Right lung (tissue), 10 donors: ENCODE measurements at places on chromosomes 5 and 9. TPM values are rescaled to one million over a fixed set of nuclear protein-coding genes. Genes with fewer than 3 reads are reported as not detected.

- DNase-seq: peak; percentile 56
Measured at GRCh38 chr5:32076699-32077695, 97.1 kb downstream of the GOLPH3 start.

PAPPA gene
- polyA plus RNA-seq: 0.73 TPM

- DNase-seq: no peak
Measured at GRCh38 chr5:572398-573019, 39.6 kb upstream of the CEP72 start.

DNA sequence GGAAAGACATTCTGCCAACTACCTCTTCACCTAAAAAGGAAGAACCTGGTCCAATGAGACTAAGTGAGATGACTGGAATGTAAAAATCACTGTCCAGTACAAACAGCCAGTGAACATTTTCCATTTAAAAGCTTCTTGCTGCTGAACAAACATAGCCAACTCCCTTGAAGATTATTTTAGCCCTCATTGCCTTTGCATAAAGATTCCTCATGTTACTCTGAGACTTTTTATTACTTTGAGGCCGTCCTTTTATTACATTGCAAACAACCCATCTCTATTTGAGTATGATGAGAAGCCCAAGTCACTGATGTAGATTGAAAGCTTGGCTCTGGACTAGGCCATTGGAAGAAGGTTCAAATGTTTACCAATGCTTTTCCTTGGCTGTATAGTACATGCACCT is 649.8 kb downstream of the CETN3 start:
- DNase-seq: no peak

DNA sequence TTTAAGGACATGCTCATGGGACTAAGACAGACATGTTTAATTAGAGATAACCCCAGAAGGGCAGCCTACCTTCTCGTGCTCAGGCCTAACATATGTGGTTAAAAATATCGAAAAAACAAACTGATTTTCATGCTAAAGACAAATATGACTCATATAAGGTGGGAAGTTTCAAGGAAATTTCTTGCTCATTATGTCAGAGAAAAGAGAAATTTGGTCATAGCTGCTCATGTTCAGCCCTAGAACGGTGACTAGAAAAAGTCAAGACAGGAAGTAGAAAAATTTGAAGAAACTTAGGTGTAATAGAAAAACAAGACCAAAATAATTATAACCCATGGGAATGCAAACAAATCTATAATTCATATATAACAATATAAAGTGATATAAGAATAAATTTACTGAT is 120.6 kb downstream of the PRDM9 start:
- no peak for DNase-seq

DNA sequence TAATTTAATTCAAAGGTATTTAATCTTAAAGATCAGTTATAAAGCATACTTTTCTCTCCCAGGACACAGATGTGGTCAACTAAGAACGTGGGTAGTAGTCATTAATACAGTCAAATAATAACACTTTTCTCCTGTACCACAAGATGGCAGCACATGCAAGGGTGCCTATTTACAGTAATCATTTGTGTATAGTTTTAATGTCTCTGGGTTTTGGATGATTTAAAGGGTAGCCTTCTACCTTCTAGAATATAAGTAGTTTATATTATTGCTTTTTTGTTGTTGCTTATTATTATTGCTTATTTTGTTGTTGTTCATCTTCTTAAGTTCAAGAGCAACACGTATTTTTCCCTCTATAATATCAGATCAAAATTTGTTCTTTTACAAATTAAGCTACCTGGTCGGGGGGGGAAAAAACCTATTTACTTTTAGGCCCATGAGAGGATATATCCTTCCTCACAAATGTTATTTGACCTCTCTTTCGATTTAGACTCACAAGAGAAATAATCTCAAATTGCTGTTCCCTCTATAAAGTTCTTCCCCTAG is 59.6 kb upstream of the SLC27A6 start:
- peak; percentile 53 for DNase-seq

SLC6A18 gene
- not detected for polyA plus RNA-seq

C1QTNF3 gene
- 22.3 TPM for polyA plus RNA-seq

DNA sequence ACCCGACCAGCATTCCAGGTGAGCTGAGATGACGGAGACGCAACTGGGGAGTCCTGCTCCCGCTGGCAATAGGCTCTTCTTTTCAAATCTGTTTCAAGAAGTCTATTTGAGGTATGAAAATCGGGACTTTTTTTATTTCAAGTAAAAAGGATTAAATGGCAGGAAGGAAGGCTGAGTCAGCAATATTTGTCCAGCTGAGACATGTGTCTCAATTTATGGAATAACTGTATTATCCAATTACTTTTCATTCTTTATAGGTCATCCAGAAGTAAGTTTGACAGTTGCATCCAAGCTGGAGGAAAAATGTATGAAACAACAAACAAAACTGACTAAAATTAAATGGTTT is 221.1 kb downstream of the NR2F1-AS1 start:
- DNase-seq: no peak

GMCL2 gene
- polyA plus RNA-seq: not detected

DNA sequence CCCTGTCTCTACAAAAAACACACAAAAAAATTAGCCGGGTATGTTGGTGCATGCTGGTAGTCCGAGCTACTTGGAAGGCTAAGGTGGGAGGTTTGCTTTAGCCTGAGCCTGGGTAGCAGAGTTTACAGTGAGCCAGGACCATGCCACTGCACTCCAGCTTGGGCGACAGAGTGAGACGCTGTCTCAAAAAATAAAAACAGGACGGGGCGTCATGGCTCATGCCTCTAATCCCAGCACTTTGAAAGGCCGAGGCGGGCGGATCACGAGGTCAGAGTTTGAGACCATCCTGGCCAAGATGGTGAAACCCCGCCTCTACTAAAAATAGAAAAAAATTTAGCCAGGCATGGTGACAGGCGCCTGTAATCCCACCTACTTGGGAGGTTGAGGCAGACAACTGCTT is 40.3 kb downstream of the UBE2D2 start:
- no peak for DNase-seq

PTGR1 gene
- polyA plus RNA-seq: 94.5 TPM

- no peak for DNase-seq
Measured at GRCh38 chr9:6068983-6069382, 53.6 kb upstream of the RANBP6 start.

DNA sequence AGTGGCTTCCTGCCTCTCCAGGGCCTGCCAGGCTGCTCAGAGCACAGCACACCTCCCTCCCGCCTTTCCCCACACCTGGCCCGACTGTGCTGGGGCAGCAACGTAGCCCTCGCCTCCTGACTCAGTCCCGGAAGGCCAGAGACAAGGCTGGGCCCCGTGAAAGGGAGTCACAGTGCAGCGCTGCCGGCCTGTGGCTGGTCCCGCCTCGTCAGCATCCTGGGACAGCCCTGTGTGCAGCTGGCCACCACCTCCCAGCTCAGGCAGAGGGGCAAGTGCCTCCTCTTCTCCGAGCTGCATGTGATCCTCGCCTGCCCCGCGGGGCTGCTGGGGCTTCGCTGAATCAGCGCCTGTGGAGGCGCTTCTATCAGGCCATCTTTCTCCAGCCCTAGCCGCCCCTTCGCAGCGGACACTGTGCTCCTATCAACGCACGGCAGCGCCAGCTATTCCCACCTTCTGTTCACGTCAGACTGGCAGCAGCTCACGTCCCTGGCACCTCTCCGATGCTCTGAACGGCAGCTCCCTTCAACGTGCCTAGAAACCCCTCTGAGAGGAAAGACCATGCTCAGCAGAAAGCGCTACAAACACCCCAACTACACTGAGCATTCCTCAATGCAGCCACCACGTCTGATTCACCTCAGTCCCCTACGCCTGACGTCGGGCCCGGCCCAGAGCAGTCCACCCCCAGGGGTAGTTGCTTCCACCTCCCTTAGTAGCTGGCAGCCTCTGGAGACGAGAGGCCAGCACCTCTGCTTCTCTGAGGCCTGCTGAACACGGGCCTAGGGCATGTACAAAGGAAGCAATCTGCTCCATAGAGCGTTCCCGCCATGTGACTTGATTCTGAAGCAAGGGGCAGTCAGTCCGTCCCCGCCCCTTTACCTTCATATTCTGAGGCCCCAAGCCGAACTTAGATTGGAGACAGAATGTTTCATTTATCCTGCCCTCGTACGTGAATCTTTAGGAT is 78.8 kb downstream of the GPR21 start:
- no peak for DNase-seq

- DNase-seq: no peak
Measured at GRCh38 chr5:873328-873727, 19.3 kb downstream of the BRD9 start.

CDH9 gene
- not detected for polyA plus RNA-seq

SLC6A19 gene
- not detected for polyA plus RNA-seq

ELOVL7 gene
- 4.2 TPM for polyA plus RNA-seq

DNA sequence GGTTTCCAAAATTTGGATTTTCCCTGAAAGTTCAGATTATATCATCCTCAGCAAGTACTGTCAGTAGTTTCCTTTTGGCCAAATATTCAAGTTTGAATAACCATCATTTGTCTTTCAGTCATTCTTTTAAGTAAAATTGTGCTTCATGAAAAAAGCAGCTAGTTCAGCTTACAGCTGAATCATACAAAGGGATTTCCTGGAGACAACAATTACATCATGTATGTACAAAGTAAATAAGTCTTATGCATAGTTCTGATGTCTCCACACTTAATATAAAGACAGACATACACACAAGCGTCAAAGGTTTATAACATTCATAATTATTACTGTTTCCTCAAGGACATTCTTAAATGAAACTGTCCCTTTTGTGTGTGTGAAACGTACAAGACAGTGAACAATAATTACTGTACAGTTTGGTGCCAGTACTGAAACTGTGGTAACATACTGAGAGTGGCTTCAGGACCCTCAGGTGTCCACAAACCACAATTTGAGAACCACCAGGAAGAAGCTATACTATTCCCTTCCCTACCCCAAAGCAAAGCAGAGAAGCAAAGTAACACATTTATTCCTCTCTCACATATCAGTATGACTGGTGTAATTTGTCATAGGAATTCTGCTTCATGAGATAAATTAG is 746.6 kb downstream of the TAF11L14 start:
- no peak for DNase-seq

PCDHGA6 gene
- 4.6 TPM for polyA plus RNA-seq

EQTN gene
- polyA plus RNA-seq: not detected

GRCh38 chr5:180112181-180112861 is 40.8 kb upstream of the RNF130 start:
- no peak for DNase-seq

DNA sequence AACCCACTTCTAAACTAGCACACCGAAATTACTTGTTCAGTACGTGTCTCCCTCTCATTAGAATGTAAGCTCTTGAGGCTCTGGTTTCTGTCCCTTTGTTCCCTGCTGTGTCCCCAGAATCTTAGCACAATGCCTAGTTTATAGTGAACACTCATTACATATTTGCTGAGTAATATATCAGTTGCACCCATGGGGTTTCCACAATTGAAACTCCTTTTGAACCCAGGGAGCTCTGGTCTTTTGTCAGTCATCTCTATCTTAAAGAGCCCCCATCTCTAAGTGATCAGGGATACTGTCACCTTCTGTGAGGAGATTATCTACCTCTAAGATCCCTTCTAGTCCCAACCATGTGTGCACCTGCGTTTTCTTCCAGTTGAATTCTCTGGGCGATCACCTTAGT is 12.8 kb downstream of the CAMK4 start:
- DNase-seq: no peak

DNA sequence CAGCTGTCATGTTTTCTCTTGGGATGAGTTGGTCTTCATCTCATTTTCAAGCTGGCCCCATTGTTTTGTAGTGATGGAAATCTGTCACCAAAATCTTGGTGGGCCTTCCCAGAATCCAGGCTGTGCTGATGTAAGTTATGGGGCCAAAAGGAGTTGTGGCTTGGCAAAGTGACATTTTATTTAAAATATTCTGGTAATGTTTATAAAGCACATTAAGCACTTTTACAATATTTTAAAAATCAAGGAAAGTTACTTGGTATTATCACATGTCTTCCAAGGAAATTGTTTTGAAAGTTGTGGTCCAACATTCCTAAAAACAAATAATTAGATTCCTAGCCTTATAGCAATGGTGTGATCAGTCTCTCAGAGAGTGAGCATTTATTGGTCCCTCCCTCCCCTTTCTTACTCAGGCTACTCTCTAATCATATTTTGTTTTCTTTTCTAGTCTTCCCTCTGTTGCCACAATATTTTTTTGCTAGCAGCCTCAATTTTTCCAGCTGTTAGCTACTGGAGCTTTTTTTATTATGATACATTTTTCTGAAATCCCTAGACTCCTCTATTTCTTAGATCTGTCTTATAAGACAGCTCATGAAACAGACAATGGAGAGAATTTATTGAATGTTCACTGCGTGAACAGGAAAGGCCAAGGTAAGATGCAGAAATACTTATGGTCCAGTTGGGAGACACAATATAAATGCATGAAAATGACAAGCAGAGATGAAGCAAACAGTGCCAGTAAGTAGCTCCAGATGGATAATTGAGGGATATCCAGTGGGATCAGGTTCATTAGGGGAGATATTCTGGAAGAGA is 408.1 kb upstream of the ZNF608 start:
- no peak for DNase-seq

DNA sequence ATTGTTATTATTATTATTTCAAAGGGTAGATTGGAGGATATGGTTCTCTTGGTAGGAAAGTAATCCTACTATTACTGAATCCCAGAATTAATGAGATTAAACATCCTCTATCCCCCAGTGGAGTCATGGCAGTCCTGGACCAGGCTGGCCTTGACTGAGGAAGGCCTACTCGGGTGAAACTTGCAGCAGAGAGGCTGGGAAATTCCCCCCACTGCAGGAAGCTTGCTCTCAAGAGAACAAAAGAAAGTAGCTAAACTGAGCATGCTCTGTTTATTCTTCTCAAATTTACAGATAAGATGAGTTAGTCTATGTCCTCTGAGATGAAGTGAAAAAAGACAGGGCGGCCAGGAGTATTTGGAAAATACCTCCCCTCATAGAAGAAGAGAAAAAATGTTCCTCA is 233.9 kb upstream of the RPS23 start:
- DNase-seq: no peak

C9orf50 gene
- 0.54 TPM for polyA plus RNA-seq

KCTD16 gene
- polyA plus RNA-seq: 0.39 TPM

- no peak for DNase-seq
Measured at GRCh38 chr5:158039441-158039840, 180.5 kb upstream of the CLINT1 start.

F12 gene
- not detected for polyA plus RNA-seq

DNA sequence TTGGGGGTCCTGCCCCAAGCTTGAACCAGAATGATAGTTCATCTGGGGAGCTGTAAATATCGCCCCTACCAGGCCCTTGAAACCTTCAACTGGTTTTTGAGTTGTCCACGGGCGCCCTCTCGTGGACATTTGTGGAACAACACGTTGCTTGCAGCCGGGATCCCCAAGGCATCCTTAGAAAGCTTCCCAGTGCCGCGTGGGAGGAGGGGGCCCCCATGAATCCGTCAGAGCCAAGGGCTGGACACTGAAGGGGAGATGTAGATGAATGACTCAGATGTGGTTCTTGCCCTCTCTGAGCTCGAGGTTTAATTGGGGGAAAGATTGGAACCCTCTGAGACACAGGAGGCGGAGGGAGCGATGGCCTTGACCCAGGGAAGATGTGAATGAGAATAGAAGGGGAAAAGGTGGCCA is 31.8 kb upstream of the ORM1 start:
- peak; percentile 52 for DNase-seq
